Stimulated activated CD8-positive, alpha-beta memory T cell treated with anti-CD3 and anti-CD28 coated beads, Interleukin-15, amount 100 ng/mL, for 4 hours (primary cell): ENCODE measurements at places on chromosomes 5 and 9.

DNA sequence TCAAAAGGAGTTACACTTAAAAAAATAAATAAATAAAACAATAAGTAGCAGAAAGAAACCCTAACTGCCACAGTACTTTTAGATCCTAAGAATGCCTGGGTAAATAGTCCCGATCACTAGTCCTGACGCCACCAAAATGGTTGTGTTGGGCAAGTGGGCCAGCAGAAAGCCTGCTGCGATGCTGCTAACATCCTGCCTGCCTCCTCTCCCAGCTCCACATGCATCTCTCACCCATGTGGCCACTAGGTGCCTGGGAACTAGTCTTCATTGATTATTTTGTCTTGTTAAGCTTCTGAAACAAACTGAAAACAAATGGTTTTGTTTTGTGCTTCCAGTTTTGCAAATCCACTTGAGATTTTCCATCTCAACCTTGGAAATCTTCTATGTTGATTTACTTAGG is 54.4 kb upstream of the TRAF1 start:
- no peak for DNase-seq

DNA sequence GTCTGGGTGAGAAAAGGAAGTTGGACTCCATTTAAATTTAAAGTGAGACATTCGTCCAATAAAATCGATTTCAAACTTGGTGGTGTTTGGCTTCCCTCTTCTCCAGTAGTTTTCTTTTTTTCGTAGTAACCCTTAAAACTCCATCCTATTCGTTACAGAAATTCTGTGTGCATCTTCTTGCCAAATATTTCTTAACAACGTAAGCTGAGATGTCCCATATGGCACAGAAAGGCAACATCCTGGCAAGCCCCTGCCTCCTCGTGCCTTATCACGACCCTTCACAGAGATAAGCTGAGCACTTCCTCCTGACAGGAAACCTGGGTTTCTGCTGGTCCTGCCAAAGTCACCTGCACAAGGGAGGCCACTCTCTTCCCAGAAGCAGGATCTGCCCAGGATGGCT is 11.8 kb upstream of the ADAMTS2 start:
- DNase-seq: no peak

DNA sequence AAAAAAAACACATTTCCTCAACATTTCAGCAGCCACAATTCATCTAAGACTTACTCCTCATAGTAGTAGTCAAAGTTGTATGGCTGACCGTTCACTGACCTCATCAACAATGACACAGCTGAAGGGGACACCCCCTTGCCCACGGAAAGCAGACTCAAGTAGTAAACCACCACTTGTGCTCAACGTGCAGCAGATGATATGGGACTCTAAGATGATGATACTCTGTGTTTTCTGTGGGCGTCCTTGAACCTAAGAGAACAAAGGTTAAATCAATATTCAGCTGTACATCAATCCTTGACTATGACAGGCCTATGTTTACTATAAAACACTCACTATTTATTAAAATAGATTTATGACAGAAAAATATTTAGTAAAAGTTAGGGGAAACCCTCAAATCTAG is 71.6 kb downstream of the SETX start:
- DNase-seq: no peak

DNA sequence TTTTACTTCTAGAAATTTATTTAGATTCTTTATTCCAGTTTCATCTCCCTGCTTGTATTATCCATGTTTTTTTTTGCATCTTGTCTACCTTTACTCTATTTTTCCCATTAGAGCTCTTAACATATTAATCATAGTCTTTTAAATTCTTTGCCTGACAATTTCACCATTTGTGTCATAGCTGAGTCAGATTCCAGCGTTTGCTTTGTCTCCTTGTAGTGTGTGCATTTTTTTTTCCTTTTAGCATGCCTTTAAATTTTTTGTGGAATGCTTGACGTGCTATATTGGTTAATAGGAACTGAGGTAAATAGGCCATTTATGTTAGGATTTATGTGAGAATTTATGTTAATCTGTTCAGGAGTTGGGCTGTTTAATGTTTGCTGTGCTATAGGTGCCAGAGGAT is 41.8 kb upstream of the NFIL3 start:
- no peak for DNase-seq

DNA sequence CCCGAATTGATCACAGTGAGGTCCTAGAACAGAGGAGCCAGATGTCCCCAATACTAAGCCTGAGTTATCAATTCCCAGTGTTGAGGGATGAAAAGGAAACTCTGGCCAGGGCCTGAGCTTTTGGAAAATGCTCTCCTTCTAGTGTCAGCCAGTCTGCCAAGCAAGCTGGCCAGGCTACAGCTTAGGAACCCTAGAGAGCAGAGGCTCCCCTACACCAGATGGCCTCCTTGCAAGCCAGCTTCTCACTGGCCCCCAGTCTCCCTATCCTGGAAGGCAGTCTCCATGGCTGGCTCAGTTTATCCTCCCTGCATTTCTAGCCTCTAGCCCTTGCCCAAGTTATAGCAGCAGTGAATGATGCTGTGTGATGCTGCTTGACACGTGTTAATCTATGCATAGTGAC is 204.7 kb upstream of the WWC1 start:
- DNase-seq: no peak
